ENCODE measurements at places on chromosomes 2 and 18. TPM values are rescaled to one million over a fixed set of nuclear protein-coding genes. Genes with fewer than 3 reads are reported as not detected.

Gene MC4R
- 0.35 TPM for polyA plus RNA-seq

Gene WNT6
- polyA plus RNA-seq, result 0.12 TPM

Gene IMP4
- polyA plus RNA-seq, result 33.0 TPM

Gene C2orf15
- 12.8 TPM for polyA plus RNA-seq

Gene ALPP
- not detected for polyA plus RNA-seq

Gene SLC14A1
- 1.7 TPM for polyA plus RNA-seq

Gene ABCB11
- 0.10 TPM for polyA plus RNA-seq

Gene NT5DC4
- polyA plus RNA-seq, result 0.83 TPM

Gene CRYGC
- polyA plus RNA-seq, result not detected

Gene ANKRD30B
- polyA plus RNA-seq, result 0.62 TPM

Gene STPG4
- polyA plus RNA-seq, result 0.12 TPM

Gene RASGRP3
- polyA plus RNA-seq, result 19.6 TPM

Gene ADGRF3
- 2.5 TPM for polyA plus RNA-seq

Gene DAW1
- 0.52 TPM for polyA plus RNA-seq

Gene VWA3B
- polyA plus RNA-seq, result 0.80 TPM

Gene FEZ2
- 88.7 TPM for polyA plus RNA-seq

Gene MBOAT2
- 90.8 TPM for polyA plus RNA-seq

Gene VWC2L
- polyA plus RNA-seq, result 0.18 TPM

Gene ATG4B
- polyA plus RNA-seq, result 105 TPM

Gene TTR
- 0.23 TPM for polyA plus RNA-seq

Gene CDCA7
- polyA plus RNA-seq, result 46.8 TPM

Gene RBM43
- 15.8 TPM for polyA plus RNA-seq

Gene LTBP1
- 85.2 TPM for polyA plus RNA-seq

Gene SEPTIN2
- polyA plus RNA-seq, result 675 TPM

Gene NPPC
- 0.18 TPM for polyA plus RNA-seq

Gene EPB41L3
- polyA plus RNA-seq, result 63.6 TPM

Gene ANO7
- polyA plus RNA-seq, result 2.5 TPM

Gene ICOS
- polyA plus RNA-seq, result not detected

Gene TTL
- 50.5 TPM for polyA plus RNA-seq

Gene KCNE4
- 16.9 TPM for polyA plus RNA-seq

Gene CNTNAP5
- polyA plus RNA-seq, result 0.03 TPM

Gene TET3
- polyA plus RNA-seq, result 26.2 TPM

Gene CDK15
- 1.4 TPM for polyA plus RNA-seq

All from left kidney (tissue), 8 donors.